Left colon (tissue), 2 donors: ENCODE measurements at places on chromosomes 16 and 17. TPM values are rescaled to one million over a fixed set of nuclear protein-coding genes. Genes with fewer than 3 reads are reported as not detected.

Gene DPEP2
- total RNA-seq: 0.82 TPM

Gene AOC2
- 0.47 TPM for total RNA-seq

GRCh38 chr17:4980644-4981216 lies 6.7 kb downstream of the CAMTA2 start:
- no peak for DNase-seq

DNA sequence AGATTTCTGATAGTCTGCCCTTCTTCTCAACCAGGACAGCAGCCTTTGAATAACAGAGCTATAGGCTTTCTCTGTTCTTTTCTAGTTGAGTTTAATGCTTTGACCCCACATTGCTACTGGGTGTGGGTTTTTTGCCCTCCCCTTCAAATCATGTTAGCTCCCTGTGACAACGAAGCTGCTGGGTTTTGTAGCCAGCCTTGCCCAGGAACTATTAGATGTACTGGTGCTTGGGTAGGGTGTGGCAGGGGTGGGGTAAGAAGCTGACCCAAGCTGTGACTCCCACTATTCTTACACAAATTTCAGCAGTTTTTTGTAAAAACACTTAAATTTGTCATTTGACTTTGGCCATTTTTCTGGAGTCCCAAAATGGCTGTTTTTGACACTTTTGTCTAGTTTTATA lies 69.7 kb downstream of the NLK start:
- DNase-seq: no peak

Gene CRISPLD2
- total RNA-seq: 31.6 TPM

Gene CHTF8
- total RNA-seq: 84.4 TPM

DNA sequence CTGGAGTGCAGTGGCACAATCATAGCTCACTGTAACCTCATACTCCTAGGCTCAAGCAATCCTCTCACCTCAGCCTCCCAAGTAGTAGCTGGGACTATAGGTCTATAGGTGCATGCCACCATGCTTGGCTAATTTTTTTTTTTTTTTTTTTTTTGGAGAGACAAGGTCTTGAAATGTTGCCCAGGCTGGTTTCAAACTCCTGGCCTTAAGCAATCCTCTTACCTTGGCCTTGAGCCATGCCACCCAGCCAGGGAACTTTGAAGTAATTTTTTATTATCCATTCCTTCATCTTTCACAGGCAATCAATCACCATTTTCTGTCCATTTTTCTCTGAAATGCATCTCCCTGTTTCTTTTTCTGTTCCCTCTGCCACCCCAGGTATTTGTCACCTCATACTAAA lies 6.3 kb upstream of the PSMD7 start:
- DNase-seq: no peak

DNA sequence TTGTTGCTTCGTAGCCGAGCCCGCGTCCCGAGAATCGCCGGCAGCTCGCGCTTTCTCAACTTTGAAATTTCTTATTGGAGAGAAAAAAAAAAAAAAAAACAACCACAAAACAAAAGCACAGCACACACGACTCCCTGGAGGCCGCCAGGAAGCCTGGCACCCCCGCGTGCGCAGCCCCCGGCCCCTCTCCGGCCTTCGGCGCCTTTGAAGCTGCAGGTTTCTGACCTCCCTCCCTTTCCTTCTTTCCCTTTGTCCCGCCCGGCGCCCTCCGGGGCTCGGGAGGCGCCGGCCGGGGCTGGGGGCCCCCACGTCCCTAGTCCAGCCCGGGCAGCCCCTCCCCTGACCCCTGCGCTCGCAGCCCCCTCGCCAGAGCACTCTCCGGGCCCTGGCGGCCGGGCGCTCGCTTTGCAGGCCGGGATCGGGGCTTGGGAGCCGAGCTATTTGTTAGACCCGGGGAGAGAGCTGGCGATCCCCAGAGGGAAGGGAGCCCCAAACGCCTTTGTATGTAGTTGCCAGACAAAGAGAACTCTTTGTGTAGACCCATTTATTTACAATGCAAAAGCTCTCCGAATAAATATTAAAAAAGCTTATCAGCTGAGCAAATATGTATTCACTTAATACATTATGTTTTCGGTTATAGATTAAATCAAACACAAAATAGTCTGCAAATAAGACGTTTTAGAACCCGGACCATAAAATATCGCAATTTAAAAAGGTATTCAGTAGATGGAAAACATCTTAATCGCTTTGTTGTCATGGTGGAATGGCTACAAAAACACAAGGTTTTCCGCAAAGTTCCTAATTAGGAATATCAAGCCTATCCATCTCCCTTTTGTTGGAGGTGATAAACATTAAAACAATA lies 2.3 kb downstream of the BAHCC1 start:
- DNase-seq: no peak
